ENCODE measurements at places on chromosomes 4 and X.
A peak's percentile ranks its signal among the peaks of the same experiment; 100 is the strongest.

GRCh38 chr4:40316782-40317635 is 18.1 kb upstream of the CHRNA9 start:
- peak; percentile 82 for DNase-seq

- no peak for DNase-seq
These were observed 775 bp downstream of the KCTD8 start for GRCh38 chr4:44447563-44448504.

DNA sequence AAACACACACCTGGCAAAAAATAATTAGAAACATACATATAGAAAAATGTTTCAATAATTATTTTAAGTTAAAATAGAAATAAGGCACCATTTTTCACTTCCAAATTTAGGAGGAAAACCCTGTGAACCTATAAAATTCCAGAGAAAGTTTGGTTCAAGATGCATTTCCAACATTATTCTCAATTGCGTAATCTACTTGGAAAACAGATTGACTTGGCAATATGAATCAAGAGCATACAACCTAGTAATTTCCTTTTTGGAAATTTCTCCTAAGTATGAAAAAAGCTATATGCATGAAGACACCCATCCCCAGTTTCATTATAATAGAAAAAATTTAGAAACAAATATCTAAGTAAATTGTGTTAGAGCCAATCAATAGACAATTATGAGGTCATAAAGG is 242.9 kb downstream of the IQCM start:
- DNase-seq = no peak

DNA sequence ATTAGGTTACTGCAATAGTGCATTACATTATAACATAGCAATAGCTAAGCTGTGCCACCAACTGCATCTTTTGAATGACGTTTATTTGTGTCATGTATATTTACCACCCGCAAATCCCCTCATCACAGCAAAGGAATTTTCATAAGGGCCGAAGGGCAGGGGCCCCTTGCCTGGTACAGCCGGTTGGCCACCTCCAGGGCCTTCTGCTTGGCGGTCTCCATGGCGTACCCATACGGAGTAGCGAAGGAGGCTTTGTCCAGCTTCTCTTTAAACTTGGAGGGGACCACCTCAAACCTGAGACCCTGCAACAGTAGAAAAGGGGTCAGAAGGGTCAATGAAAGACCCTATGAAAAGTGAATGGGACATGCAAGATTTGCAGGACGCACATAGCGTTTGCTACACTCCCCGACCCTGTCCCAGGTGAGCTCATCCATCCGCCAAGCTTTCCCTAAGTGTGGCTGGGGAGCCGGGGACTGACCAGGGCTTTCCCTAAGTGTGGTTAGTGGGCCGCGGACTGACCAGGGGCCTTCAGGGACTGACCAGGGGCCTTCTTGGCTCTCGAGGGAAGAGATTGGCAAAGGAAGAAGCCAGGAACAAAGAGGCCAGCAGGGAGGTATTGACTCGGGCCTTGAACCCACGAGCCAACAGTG is 10.6 kb downstream of the ASMTL start:
- DNase-seq = no peak

GRCh38 chr4:83237591-83237990 is 47.0 kb downstream of the COQ2 start:
- no peak for DNase-seq

- no peak for DNase-seq
These were observed 120.5 kb downstream of the MAGEC2 start for GRCh38 chrX:142084611-142085010.

- DNase-seq = no peak
These were observed 12.0 kb downstream of the RFC1 start for GRCh38 chr4:39354254-39354552.

GRCh38 chr4:74267998-74268606 is 40.2 kb upstream of the EPGN start:
- no peak for DNase-seq

DNA sequence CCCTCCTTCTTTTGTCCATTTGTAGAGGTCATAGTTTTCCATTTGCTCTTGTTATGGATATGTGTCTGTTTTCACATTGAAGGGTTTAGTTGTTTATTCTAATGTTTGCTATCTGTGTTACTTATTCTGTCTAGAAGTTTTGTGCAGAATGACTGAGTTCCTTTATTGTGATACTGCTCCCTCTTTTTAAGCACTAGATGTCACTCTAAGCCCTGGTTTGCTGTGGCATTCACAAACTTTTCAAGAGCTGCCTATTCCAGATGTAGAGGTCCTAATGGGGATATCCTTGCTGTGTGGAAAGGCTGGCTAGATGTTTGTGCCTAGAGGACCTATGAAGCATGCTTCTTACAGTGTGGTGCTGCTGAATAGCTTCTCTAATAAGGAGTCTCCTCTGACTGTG is 338.6 kb downstream of the SPIN4 start:
- DNase-seq = no peak

DNA sequence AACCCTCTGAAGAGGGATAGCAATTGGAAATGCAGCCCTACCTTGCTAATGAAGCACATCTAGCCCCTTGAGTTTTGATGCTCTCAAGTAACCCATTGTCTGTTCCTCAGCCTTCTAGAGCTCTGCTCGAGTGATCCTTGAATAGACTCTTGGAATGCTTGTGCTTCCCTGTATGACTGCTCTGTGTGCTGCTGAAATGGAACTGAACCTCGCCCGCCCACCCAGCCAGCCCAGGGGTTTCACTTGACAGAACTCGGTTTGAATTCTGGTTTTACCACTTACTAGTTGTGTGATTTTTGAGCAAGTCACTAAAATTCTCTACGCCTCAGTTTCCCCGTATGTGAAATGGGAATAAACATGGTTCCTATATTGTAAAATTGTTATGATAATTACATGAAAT is 77.1 kb downstream of the MID2 start:
- DNase-seq = no peak

- peak; percentile 38 for DNase-seq
These were observed 101.1 kb upstream of the CYLC1 start for GRCh38 chrX:83759872-83760271.

GRCh38 chr4:75702919-75703411 is 21.4 kb upstream of the USO1 start:
- no peak for DNase-seq

GRCh38 chr4:130432289-130432688 is 1336.3 kb downstream of the C4orf33 start:
- DNase-seq = no peak

DNA sequence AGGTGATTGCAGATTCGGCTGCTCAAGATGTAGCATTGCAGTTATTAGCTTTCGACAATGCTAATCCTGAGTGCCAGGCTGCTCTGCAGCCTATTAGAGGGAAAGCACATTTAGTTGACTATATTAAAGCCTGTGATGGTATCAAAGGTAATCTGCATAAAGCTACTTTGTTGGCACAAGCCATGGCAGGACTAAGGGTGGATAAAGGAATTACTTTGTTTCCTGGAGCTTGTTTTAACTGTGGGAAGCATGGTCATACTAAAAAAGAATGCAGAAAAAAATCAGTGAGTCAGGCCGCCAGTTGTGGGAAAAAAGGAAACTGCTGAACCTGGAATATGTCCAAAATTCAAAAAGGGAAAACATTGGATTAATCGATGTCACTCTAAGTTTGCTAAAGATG is 154.9 kb upstream of the TECRL start:
- DNase-seq = no peak

- DNase-seq = no peak
These were observed 2.3 kb upstream of the RGS12 start for GRCh38 chr4:3290476-3290875.
